ENCODE measurements at places on chromosomes 2 and 18.

- no peak for DNase-seq
Observed at GRCh38 chr2:240466579-240467148, 31.2 kb downstream of the GPC1 start.

DNA sequence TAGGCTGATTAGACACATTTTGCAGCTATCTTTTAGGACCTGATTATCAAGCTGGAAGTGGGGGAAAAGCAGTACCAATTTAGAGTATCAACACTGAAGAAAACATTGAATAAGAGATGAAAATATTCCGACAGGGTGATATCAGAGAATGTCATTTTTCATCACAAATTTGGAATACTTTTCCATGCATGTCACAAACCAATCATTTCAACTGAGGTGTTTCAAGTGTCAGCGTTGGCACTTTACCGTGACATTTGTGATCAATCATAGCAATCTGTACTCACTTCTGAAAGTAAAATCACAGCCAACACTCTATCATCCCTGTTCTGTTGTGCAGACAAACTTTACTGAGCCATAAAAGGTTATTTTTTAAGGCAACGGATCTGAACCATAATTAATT is 75.4 kb downstream of the PDE1A start:
- DNase-seq, result no peak

DNA sequence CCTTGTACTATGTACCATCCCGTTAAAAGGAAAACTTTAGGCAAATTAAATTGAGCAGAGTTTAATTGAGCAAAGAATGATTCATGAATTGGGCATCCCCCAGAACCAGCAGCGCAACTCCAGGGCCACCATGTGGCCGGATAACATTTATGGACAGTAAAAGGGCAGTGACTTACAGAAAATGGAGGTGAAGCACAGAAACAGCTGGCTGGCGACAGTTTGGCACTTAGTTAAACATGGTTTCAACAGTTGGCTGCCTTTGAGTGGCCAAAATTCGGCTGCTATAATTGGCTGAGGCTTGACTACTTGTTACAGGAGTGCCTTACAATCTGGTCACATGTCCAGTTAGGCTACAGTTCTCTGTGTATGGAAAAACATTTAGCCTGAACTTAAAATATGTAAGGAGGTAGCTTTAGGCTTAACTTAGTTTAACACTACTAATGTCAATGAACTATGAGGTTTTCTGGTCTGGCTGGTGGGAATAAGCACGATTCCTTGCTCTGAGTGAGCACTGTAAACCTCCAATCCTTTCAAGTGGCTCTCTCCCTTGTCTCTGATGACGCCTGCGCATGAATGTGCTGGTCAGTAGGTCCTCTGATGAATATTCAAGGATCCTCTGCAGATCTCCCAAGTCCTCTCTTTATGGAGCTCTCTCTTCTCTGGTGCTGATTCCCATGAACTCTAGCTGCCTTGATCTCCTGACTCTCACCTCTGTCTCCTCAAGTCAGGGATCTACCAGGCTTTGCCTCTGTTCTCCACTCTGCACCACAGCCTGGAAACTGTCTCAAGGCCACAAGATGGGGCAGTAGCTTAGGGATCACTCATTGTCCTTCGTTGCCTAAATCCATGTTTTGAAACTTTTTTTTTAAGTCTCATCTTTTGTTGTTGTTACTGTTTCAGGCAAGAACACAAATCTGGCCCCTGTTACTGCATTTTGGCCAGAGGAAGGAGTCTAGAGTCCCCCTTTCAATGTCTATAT is 24.4 kb upstream of the RAB31 start:
- no peak for DNase-seq

DNA sequence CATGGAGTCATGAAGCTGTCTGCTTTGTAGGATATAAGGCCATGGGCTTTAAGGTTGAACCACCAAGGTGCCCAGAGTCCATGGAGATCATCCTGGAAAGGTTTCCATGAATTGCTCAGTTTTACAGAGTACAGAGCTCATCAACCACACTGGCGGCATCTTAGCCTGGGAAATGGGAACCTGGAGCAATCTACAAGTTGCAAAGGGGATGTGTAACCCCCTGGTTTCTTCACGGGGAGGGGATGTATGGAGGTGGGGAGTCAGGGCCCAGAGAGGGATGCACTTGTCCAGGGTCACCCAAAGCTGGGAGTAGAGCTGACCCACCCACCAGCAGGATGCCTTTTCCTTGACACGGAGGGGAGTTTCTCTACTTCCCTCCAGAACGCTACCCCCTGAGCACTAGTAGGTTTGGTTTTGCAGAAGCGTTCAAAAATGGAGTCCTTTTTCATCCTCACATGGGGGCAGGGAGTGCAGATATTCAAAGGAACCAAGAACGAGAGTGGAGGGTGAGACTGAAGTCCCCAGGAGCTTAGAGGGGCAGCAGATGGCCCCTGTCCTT is 7.2 kb downstream of the TMEM37 start:
- no peak for DNase-seq

DNA sequence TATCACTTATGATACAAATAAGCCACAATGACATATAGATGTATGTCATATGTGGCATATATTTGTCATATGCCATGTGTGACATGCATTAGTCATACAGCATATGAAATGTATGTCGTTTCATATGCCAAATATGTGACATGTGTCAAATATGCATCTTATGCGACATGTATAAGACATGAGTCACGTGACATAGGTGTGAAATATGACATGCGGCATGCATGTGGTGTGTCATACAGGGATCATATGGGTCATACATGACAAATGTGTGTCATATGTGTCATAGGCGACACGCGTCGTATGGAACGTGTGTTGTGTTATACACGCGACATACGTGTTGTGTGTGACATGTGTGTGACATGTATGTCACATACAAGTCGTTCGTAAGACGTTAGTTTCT is 2154.0 kb upstream of the PIK3C3 start:
- DNase-seq, result no peak

- no peak for DNase-seq
Observed at GRCh38 chr2:366706-367105, 78.8 kb upstream of the ALKAL2 start.

- no peak for DNase-seq
Observed at GRCh38 chr18:47591429-47591828, 339.0 kb downstream of the SMAD2 start.

- no peak for DNase-seq
Observed at GRCh38 chr2:240285725-240286124, 145.3 kb upstream of the OTOS start.

DNA sequence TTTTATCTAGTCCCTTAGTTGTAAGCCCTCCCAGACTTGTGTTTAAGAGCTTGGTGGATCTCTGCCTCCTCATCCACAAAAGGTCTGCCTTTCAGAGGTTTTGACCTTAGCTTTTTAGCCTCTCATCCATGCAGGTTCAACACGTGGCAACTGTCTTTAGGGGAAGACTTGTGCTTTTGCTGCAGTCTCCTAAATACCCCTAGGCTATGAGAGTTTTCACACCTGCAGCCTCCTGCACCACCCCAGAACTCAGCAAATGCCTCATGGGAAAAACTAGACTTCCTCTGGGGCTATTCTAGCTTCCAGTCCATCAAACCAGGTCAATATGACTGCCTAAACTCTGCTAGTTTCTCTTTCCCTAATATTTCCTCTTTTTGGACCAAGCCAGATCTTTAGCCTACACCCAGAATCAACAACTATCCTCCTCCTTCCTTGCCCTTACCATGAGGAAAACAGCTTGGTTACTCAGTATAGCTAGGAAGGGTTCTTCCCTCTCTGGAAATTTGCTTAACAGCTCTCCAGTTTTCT is 132.3 kb upstream of the RIOK3 start:
- no peak for DNase-seq

- no peak for DNase-seq
Observed at GRCh38 chr2:103484906-103485305, 723.1 kb downstream of the TMEM182 start.

DNA sequence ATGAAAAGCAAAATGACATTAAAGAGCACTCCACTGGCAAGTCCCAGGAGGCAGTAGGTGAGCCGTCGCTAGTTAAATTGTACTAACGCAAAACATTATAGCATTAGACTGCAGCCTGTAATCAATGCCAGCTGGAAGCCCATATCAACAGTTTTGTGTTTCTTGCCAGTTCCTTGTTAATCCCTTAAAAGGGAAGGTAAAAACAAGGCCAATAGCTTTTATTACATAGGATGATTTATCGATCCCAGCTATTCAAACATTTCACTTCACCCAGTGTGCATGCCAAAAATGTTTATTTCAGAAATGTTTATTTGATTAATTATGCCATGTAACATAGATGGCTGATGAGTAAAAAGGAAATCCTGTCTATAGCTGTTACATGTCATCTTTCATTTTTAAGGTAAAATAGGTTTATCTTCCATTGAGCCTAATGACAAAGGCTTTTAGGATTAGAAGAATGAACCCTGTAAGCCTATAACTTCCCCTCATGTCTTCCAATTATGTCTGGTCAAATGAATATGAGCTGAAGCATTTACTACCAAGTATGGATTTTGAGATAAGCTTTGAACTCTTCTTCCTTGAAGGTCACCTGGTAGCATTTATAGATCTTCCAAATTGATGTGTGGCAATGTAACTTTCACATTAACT is 591.2 kb downstream of the RNF144A start:
- no peak for DNase-seq

- no peak for DNase-seq
Observed at GRCh38 chr2:18975506-18976167, 382.8 kb downstream of the OSR1 start.

GRCh38 chr2:230068651-230069055 is at the start of gene SLC16A14:
Gene SLC16A14, minus strand, starts transcription at chr2:230068924. Its CDS starts 9,572 bp downstream, at chr2:230059352.
- DNase-seq, result no peak

DNA sequence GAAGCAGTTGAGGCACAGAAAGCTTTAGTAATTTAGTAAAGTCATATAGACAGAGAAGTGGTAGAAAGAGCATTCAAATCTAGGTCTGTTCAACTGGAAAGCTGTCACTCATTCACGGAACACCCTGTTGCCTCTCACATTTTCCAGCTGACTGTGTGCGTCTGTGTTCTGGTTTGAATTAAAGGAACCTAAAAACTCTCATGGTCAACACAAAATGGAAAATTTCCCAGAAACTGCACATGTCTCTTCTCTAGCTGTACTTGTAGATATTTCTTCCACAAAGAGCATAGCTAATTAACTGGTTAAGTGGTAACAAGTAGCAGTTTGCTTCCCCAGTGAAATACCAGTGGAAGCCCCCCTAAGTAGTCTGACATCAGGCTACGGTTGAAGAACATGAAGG is 390.8 kb downstream of the TGIF1 start:
- no peak for DNase-seq

DNA sequence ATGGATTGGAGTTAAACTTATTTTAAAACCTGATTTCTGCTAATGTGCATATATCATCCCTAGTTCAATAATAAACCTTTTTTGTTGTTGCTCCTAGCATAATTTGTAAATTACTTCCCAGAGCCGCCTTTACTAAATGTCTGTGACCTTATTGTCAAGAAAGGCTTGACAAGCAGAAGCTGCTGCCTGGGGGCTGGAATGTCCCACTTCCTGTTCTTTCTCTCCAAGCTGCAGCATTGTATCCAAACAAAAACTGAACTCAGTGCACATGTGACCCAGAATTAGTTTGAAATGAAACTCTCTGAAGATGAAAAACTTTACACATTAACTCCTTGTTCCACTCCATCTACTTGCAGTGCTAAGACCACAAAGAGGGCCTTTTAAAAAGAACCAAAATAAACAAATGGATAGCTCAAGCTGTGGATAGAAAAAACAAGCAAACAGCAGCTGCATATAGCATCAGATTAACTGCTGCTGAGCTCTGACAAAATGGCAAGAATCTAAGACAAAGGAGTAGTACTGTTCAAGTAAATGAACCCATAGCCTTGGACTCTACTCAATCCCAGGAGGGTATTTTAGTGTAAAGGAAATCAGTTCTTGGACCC is 99.8 kb upstream of the NEUROD1 start:
- no peak for DNase-seq

DNA sequence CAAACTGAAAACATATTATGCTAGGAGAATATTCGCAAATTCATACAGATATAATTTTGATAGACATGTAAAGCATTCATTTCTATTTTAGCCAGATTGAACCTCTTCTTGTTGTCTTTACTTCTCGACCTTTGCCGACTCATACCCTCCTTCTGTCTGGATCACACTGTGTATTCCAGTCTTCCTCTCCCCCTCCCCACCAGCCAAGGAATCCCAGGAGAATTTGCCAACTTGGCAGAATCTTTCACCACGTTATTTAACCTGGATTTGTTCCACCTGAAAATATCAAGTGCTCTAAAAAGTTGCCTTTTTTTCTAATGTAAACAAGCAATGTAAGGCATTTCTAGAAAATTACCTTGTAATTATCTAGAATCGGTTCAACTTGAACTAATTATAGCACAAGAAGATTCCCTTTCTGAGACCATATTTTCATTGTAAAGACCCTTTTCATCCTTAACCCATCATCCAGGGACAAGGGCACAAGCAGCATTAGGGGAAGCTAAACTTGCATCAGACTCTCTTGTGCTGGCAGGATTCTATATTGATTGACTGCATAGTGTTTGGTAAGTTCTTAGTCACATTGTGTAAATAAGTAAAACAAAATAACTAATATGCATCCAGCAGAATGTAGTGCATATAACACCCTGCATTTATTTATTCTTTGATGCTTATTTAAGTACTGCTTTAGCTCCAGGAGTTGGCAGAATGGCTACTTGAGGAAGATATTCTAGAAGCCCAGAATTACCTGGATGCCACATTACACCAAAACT is 1328.7 kb upstream of the NXPH2 start:
- DNase-seq, result no peak

DNA sequence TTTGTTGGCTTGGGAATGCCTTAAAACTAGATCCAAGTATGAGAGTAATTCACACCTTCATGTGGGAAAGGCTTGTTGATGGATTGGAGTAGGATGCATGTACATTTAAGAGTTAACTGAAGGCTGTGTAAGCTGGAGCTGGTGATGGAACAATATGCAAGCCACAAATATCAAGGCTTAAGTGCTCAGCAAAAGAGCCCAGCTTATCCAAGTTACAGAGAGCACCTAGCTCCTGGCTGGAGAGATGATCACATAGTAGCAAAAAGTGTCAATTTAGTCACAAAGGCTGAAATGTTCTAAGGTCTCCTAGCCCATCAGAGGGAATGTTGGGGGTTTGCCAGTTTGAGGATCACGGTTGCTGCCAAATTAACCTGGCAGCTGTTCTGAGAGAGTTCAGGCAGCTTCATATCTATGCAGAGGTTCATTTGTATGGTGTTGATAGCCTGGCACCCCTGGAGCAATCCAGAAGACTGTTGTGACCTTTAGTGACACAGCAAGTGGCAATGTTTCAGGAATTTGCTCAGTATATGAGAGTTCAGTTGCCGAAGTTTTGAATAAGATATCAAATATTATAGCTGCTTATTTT is 228.2 kb downstream of the DOK6 start:
- DNase-seq, result no peak

DNA sequence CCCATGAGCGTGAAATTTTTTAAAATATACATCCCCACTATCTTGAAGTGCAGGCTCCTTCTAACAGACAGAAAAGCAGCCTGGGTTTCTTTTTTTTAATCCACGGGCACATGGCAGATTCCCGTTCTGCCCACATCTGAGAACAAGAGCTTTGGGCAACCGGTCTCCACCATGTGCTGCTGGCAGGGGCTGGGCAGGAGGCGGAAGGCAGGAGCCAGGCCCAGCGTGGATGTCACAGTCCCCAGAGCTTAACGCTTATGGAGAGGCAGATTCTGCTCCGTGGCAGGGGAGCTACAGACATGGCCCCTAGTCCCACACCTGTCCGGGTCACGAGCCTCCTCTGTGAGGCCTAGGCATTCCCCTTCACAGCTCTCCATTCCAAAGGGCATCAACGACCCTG is 503.0 kb upstream of the MYT1L start:
- DNase-seq, result no peak

GRCh38 chr2:66442516-66443185 is 7.7 kb downstream of the MEIS1 start:
- DNase-seq, result no peak

- DNase-seq, result no peak
Observed at GRCh38 chr2:150471813-150472510, 15.5 kb downstream of the RND3 start.

- DNase-seq, result no peak
Observed at GRCh38 chr2:170005702-170006101, 172.2 kb upstream of the MYO3B start.
